NCI-H1694 treated with DMSO at 0.1 percent for 48 hours (cell line): ENCODE measurements at places on chromosomes 12 and 14.

DNA sequence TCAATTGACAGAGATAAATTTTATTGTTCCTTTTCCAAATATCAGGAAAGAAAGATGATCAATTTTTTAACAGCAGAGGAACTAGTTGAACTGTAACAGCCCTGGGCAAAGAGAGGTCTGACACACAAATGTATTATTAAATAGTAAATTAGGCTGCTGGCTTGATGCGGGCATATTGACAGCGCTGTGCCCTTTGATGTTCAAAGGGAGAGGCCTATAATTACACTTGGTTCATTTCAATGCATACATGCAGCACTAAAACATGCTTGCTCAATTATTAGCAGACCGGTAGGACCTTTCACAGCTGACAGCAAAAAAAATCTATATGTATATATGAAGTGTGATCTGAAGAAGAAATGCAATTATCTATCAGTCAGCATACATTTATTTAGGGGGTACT is 219.8 kb downstream of the SLC2A13 start:
- no peak for DNase-seq

GRCh38 chr12:114499338-114499737 is 93.4 kb upstream of the TBX5 start:
- DNase-seq: no peak

DNA sequence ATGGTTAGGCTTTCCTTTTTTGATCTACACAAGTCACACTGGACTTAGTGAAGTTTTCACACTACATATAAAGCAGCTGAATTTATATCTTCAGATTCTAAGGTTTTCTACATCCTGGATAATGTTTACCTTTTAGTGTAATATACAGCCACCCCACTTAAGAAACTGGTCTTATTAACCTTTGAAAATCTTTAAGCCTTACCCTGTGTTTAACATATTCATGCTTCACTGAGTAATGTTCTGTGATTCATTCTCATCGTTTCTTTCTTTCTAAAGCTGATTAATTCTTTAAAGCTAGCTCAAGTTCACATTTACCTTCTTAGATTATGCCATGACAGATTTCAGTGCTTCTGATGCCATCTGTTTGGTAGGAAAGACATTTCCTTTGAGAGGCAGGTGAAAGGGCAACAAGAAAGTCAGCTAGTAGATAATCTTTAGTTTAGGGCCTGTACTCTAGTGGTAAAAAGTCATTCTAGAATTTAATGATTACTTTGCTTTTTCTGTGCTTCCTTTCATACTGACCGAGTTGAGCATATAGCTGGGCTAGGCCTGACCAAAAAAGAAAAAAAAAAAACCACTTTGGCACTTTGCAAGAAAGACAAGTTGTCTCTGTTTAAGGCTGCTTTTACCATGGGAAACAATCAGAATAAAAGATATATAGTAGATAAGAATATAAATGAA is 690.9 kb upstream of the FBXO33 start:
- DNase-seq: no peak

DNA sequence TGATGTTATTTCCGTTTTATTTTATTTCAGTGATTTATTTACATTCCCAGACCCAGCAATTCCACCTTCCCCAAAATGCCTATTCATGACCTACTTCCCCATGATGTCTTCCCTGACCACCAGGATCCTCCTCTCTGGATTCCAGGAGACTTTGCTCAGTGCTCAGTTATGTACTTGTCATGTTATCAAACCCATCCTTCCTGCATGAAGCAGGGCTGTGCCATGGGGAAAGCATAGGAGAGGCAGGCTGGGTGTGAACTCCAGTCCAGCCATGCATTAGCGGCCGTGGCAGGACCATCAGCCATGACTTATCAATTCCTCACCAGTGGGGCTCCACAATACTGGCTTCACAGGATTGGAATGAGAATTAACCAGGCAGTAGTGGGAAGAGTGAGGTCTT is 57.8 kb downstream of the B4GALNT3 start:
- DNase-seq: no peak

- DNase-seq: no peak
Measured at GRCh38 chr14:105181549-105182295, 610 bp upstream of the NUDT14 start.

- DNase-seq: no peak
Measured at GRCh38 chr12:106358396-106359241, 1.1 kb downstream of the POLR3B start.

GRCh38 chr14:99676657-99677056 is 7.4 kb upstream of the CYP46A1 start:
- no peak for DNase-seq

DNA sequence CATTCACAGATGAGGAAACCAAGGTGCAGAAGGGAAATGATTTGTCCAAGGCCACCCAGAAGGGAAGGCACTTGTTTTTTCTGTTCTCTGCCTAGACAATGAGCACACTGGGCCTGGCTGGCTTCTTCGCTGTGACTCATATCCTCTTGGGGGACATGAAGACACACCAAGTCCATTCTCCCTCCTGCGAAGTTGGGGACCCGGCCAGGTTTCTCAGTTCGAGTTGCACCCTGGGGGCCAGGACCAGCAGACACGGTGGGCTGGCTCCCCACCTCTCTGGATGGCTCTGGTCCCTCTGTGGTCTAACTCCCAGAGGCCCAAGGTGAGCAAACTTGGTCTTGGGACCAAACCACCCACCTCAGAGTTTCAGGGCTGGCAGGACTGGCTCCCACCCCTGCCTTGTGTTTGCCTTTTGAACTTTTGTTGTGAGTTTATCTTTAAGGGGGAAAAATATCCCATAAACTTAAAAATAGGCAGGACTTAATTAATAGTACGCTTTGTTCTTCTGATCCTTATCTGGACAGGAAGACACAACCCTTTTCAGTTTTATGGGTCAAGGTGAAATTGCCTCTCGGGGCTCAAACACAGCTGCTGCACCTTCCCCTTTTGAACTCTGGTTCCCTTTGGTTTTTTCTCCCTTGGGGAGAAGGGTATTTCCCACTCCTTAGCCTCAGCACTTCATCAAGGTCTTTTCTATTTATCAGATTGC is 9.0 kb upstream of the MLEC start:
- DNase-seq: no peak

DNA sequence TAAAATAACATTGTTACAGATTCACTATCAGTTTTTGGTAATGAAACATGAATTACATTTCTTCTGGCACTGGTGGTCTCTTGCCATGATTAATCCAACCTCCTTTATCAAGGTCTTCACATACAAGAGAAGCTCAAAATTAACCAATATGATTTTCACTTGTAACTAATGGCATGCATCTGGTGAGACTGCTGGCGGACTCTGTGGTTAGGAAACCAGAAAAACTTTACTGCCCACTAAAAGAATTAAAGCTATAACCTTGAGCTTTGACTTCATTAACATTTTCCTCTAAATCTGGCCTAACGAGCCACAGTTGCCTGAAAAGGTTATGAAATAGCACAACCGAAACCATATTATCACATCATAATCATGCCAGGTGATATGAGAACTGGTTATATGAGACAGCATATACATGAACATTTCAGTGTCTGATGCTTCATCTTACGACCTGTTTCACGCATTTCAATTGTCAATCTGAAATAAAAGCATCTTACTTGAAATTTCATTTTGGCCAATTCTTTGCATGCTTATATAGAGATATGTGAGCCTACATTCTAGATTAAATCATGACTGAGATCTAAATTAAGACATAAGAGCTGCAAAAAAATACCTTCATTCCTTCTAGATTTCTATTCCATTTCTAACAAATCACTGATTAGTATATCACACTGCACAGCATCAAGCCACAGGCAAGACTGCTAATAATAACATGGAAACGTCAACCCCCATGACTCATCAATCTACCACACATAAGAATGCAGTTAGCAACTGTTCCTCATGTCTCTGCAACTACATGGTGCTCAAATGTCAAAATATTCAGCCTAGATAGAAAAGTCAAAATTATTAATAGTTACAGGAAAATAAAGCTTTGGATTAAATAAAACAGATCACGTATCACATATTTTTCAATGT is 89.3 kb downstream of the OSBPL8 start:
- no peak for DNase-seq

DNA sequence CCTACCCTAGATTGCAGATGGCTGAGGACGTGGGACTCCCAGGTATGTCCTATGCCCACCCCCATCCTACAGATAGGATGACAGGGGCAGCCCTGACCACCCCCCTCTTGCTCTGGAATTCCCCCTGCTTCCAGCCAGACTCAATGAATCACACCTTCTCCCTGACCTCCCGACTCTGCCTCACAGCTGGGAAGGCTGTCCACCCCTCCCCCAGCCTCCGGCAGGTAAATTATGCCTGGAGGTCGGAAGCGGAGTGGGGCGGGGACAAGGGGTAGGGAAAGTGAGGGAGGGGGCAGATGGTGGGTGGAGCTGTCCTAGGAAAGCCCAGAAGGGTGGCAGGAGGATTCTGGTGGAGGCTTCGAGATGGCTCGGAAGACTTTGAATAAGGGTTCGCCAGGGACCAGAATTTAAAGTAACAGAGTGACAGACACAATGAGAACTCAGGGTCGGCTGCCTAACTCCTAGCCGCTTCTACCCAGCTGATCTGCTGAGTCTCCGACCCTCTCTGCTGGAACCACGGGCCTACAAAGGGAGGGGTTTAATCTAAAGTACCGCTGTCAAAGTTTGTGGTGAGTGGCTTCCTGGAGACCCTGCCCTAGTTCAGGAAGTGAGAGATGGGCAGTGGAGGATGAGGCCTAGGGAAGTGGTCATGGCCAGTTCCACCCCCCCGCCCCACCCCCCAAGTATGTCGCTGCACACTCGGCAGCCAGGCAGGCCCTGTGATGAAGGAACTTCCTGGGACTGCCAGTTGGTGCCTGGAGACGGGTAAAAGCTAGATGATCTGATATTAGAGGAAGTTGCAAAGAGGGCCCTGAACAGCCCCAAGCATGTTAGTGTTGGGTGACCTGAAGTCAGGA is 4.2 kb downstream of the PLEKHG3 start:
- no peak for DNase-seq

DNA sequence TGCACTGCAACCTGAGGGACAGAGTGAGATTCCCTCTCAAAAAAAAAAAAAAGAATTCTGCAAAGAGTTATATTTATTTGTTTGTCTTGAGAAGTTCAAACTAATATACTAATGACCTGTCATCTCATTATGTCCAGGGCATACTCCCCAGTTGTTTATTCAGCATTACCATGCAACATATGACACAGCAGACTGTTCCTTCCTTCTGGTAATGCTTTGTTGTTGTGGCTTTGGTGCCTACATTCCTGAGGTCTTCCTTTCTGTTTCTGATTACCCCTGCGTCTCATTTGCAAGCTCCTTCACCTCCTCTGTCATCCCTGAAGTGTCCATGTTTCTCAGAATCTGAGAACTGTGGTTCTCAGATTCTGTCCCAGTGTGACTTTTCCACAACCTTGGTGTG is 55.3 kb downstream of the DERA start:
- DNase-seq: no peak

DNA sequence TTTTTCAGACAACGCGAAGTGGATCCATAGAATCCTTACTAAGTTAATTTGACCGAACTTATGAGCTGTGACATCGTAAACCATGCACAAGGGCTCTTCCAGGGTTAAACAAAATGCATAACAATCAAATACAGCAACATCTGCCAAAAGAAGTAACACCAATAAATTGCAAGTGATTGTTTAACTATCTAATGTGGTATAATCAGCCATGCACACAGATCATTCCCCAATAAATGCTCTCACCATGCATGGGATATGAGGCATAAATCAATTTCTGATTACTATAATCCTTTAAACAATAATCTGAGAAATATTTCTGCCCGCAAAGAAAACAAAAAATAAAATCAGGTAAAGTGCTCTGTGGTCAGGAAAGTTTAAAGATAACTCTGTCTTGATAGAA is 7.7 kb upstream of the PLEKHG7 start:
- no peak for DNase-seq

DNA sequence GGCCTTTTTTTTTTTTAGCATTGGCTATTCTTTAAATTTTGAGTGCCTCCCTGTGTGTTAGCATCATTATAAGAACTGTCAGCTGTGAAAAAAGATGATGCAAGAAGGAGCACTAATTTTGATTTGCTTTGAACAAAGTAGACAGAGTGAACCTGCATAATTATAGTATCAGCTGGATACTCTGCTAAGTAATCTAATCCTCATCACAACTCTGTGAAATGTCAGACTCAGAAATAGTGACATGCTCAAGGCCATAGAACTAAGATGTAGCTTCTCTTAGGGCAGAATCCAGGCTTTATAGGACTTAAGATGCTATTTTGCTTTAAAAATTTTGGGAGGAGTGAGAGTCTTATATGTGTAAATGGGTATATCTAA is 31.9 kb downstream of the FBXO34 start:
- DNase-seq: no peak

DNA sequence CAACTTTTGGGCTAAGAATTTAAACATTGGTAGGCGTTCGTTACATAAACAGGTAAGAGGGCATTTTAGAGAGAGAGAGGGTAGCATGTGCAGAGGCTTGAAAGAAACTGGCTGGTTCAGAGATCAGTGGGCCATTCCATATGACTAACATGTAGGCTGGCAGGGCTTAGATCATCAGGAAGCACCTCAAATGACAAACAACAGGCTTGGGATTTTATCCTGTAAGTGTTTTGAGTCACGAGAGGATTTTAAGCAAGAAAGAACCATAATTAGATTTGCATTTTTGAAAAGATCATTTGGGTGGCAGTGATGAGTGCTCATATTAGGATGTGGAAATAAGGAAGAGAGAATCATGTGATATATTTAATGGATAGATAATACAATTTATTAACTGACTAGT is 8.7 kb upstream of the PLEKHA5 start:
- DNase-seq: no peak

DNA sequence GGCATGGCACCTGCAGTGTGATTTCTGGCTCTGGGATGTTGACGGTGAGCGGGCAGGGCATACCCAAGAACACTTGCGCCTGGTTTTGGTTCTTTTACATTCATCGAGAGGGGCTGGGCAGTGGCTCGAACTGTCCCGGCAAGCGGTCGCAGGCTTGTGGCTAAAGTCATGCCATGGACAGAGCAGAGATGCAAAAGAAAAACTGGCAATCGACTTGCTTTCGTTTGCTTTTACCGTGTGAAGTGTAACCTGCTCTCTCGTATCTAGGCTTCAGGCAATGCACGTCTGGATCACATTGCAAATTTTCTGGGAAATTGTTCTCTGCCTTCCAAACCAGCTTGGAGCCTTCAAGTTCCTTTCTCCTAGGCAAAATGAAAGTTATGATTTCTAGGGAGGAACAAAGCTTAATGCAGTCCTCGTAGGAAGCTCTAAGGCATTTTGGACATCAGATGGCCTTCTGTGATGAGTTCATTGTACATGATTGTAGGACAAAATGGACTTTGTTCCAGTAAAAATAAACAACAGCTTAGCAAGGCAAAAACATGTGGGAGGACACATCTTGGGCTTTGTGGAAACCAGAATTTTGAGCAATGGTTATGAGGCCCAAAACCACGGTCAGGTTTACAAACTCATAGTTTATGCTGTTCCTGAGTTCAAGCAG is 18.3 kb downstream of the ADGRD1 start:
- DNase-seq: no peak
